ENCODE measurements at places on chromosomes 4 and X.

- DNase-seq, result no peak
These were observed 1901.3 kb upstream of the TENM3 start for GRCh38 chr4:180341926-180342325.

GRCh38 chr4:45350438-45350837 lies 624.1 kb upstream of the GNPDA2 start:
- DNase-seq, result no peak

DNA sequence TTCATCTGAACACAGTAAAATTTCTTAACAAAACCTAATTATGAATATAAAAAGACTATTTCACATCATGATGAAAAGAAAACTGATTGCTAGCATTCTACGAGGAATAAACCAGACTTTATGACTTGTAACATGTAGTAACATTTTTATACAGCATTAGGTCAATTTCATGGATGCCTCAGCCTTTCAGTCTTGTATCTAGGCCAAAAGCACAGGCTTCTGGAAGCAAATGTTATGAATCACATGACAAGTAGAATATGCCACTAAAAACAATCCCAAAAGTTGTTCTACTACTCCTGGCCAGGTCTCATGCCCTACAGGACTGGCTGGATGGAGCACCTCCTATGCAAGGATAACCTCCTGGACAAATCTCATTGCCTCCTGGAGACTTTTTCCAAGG lies 101.2 kb downstream of the ARHGAP6 start:
- DNase-seq, result no peak

DNA sequence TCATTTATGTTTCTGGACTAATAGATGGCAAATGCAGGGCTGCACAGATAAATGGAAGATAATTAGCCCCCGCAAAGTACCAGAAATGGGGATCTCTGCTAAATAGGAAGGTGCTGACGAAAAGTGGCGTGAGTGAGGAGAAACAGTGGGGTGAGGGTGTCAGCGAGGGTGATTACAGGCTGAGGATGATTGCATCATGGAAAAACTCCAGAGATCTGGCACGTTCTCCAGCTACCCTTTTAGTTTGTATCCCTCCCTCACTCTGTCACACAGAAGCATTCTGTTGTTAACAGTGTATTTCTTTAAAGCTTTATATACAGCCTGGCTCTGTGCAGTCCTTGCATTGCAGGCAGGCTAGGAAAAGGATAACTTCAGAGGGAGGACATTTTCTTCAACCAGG lies 309.6 kb upstream of the DDX53 start:
- no peak for DNase-seq

DNA sequence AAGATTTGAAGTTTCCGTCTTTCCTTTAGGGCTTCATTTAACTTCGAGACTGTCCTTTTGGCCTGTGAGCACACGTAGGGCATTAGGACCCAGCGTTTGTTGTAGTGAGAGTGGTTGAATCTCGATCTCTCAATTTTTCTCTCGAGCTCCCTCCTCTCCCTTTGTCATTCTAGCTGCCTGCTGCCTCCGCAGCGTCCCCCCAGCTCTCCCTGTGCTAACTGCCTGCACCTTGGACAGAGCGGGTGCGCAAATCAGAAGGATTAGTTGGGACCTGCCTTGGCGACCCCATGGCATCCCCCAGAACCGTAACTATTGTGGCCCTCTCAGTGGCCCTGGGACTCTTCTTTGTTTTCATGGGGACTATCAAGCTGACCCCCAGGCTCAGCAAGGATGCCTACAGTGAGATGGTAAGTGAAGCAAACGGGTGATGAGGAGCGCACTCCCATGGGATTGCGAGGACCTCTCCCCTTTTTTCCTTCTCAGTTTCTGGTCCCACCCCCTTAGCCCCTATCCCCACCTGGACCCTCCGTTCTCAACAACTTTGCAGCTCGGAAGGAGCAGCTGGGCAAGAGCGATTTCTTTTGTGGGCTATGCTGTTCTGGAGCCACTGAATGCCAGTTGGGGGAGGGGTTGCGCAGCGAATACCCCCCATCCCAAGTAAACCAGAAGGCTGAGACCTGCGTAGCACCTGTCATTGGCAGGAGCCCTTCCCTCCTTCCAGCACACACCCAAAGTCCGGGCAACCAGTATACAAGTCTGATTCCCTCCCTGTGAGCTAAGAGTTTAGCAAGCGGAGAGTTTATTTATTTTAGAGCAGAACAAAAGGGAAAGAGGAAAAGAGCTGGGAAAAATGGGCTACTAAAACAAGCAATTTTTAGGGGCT lies at the start of gene TMEM35A:
Gene TMEM35A, plus strand, starts transcription at position 164 of the 883 bp plus-strand sequence. Its CDS starts 124 bp downstream, at position 288.
- DNase-seq, result no peak

DNA sequence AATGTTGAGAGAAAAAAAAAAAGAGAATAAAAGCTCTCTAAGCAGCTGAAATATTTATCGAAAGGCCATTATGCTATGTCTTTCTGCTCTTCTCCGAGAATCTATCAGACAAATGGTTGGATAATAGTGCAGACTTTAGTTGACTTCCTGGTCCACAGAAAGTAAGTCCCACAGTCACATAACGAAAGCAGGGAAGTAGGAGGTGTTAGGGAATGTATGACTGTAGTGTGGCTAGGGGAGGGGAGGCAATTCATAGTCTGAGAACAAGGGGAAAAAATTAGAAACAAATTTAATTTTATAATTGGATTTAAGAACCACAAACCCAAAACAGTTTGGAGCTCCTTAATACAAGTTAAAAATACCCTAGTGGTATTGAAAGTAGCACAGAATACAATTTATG lies 79.7 kb upstream of the VEGFC start:
- DNase-seq, result no peak

GRCh38 chr4:89674876-89675459 lies 162.0 kb downstream of the SNCA start:
- no peak for DNase-seq

DNA sequence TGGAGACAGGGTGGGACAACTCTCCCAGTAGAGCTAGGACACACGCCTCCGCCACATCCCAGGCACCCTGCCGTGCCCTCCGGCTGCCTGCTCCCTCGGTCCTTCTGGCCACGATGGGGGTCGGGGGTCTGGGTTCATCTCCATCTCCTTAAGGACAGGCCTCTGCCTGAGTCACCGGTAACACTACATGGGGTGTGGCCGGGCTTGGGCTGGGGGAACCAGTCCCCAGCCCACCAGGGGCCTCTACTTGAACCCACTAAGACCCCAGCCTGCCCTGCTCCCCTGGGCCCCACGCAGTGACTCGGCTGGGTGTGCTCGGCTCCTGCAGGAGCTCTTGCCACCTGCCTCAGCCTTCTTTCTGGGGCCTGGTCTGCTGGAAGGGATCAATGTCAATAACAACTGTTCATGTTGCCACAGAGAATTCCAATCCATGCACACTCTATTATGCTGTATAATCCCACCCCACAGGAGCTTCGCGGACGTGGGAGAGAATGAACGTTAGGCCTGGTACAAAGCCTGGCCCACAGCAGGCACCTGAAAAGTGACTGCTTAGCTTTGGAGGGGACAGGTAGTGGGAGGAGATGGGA lies 177.7 kb upstream of the PSAPL1 start:
- no peak for DNase-seq

DNA sequence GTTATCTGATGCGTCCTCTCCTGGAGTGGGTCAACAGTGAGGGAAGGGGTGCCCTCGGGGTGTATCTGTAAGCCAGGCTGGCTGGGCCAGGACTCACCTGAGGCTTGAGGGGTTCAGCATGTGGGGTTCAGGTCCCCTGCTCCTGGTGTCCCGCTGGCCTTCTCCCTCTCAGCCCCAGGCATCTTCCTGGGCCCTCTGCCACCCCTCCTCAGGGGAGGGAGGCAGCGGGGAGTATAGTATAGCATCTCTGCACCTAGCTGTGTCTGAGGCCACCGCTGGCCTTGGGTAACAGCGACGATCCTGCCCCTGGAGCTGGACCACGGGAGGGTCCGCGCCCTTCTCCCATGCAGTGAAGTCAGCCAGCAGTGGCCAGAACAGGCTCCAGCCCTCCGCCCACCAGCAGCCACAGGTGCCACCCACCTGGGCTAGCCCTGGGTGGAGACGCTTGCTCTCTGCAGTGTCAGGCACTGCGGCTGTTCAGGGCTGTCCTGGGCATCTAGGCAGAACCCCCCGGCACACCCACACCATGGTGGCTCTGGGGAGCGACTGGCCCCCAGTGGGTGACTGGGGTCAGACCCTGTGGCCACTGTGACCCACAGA lies 110.7 kb upstream of the NKX1-1 start:
- DNase-seq, result no peak

DNA sequence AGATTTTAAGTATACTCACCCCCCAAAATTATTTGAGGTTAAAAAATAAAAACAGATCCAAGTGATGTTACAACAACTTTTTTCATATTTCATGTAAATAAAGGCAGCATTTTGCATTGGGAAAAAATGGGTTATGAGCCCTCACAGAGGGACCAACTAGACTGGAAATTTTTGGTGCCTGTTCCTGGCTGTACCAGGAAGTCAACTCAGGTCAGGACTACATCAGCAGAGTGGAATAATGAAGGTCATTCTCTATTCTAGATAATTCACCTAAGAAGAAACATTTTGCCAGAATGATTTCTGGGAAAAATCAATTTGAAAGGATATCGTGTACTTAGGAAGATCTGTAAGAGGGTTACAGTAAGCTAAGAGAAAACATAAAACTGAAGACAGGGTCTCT lies 66.8 kb downstream of the CORIN start:
- no peak for DNase-seq

GRCh38 chrX:119417842-119418241 lies 18.7 kb downstream of the SLC25A43 start:
- DNase-seq, result no peak

DNA sequence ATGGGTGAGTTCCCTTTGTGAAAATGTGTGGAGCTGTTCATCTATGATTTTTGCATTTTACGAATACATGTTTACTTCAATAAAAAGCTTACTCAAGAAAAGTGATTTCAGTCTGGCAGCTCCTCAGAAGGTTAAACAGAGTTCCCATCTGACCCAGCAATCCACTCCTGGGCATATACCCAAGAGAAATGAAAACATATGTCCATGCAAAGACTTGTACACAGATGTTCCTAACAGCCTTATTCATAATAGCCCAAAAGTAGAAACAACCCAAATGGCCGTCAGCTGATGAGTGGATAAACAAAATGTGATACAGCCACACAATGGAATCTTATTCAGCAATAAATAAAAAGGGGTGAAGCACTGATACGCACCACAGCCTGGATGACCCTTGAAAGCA lies 20.8 kb downstream of the CLCN4 start:
- DNase-seq, result no peak

DNA sequence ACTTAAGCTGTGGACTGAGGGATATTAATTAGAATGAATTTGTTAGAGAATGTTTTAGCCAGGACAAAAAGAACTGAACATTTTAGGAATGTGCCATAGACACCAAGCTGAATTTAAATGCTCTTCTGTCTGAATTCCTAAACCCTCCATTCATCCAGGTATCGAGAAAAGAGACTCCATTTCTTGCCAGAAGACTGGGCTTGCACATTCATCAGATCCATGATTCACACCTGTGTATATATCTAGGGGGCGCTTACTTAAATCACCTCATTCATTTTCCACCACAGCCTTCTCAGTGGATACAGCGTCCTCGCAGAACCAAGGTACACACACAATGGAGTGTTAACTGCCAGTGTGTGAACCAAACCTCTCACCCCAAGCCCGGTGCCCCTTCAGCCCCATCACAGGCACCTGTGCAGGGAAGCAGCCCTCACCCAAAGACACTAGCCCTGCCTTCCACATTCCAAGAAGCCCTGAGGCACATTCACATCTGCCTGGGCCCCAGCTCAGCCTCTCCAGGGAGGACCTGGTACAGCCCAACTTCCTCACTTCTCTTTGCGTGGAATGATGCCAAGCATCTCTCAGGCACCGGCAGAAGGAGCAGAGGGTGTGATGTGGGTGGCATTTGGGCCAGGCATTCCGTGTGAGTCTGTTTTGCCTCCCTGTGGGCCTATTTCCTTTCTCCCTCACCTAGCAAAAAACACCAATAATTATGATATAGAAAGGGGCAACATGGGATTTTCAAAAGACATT lies 35.6 kb upstream of the C1QTNF7 start:
- no peak for DNase-seq

DNA sequence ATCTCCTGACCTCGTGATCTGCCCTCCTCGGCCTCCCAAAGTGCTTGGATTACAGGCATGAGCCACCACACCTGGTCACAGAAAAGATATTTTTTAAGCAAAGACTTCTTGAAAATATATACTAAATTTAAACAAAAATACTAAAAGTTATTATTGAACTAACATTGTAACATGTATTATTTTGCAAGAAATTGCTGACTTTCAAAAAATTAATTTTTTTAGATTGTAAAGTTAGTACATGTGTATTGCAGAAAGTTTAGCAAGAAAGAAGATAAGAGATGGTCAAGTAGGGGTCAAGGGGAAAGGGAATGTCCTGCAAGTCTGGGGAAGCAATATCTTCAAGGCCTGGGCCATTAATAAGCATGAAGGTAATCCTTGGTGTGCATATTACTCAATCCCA lies 54.3 kb upstream of the HPGDS start:
- DNase-seq, result no peak

DNA sequence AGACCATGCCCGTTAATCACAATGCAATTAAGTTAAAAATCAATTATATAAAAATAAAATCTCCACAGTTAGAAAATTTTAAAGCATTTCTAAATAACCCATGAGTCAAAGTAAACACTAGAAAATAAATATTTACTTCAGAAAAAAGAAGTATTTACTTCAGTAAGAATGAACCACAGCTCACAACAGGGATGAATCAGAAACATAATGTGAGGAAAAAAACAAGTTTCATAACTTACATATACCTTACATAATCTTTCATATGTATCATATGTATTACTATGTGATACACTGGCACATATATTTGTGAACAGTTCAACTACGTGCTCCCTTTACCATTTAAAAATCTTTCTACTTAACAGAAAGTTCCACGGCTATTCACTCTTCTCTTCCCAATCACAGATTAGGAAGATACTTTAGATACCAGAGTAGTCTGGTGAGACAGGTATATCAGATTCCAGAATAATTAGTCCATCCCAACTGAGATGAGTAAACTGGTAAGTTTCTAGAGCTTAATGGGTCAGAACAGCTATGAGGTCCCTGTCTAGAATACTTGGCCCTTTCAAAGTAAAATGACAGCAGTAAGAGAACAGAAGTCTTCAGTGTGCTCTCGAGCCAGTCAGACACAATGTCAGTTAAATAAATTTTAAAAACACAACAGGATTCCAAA lies 70.3 kb downstream of the SH3RF1 start:
- DNase-seq, result no peak

All from activated CD4-positive, alpha-beta memory T cell treated with anti-CD3 and anti-CD28 coated beads, Interleukin-2, amount 10 ng/mL, durations not matched to agents 7 days and 5 days (primary cell).